Vagina (tissue), 2 donors: ENCODE measurements at places on chromosomes 13 and 19. TPM values are rescaled to one million over a fixed set of nuclear protein-coding genes. Genes with fewer than 3 reads are reported as not detected.

DNA sequence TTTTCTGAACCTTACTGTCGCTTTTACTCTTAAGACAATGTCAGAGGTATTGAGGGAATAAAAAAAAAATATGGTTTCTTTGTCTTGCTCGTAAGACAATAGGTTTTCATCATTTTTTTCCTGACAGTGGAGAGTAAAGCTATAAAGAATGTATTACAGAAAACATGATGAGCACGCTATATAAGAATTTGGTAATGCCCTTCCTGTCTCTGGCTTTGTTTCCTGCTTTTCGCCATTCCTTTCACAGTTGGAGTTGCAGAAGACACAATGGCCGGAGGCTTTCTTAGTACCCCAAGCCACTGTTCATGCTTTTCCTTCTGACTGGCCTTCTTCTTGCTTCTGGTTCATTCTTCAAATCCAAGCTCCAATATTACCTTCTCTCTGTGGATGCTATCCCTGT, 101.0 kb upstream of the DACH1 start:
- no peak for DNase-seq

The ZNF486 gene
- total RNA-seq: 4.2 TPM

DNA sequence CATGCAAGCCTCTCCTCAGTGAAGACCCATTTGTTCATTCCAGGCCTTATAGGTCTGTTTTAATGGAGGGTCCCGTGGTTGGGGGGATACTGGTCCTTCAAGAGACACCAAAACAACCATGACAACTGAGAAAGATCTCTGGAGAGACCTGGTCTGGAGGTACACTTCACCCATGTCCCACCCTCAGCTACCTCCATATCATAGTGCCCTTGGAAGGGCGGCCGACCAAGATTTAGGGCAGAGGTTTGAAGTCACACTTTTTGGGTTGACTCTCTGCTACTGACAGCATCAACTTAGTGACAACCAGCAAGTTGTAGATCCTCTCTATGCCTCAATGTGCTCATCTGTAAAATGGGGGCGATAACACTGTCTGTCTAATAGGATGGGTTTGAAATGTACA, 177.3 kb downstream of the TSHZ3 start:
- peak; percentile 61 for DNase-seq

GRCh38 chr13:25771641-25772478, 280.0 kb downstream of the SHISA2 start:
- no peak for DNase-seq

GRCh38 chr19:12773571-12773970, 1.8 kb downstream of the HOOK2 start:
- DNase-seq: no peak

The SLC17A7 gene
- 0.74 TPM for total RNA-seq

The KCNJ14 gene
- total RNA-seq: 3.7 TPM

The LIN7B gene
- 23.8 TPM for total RNA-seq

- no peak for DNase-seq
These were observed 7.6 kb downstream of the ZNF737 start for GRCh38 chr19:20558011-20558410.

DNA sequence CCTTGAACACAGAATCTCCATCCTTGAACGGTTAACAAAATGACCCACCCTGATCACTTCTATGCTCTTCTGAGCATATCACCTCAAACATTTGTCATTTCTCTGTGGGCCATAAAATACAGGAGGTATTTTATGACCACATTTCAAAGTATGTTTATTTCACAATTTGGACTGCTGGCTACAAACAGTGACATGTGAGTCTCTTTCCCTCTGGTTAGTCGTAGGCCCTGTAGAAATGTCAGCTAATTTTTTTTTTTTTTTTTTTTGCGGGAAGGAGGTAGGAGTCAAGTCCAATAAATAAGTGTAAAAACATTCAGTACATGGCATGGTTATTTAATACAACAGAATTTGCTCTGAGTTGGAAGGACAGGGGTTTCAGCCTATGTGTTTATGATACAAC, 70.7 kb downstream of the FOXO1 start:
- DNase-seq: no peak

The ANGPTL4 gene
- 92.8 TPM for total RNA-seq

DNA sequence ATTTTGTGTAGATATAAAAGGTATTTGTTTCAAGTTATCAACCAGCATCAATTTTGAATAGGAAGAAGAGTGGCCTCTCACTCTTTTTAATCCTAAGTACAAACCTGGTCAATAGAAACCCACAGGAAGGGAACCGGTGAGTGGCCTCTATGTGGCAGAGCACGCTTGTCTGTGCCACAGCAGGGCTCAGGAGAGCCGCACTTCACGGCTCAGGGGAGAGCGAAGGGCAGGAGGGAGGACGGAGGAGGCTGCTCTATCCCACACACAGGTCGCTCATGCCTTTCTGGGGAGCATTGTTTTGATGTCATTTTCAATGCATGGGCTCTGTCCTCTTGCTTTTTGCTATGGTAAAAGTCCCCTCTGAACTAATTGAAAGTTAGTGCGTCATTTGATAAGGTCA, 57.2 kb downstream of the TNFRSF19 start:
- DNase-seq: no peak

The SEMA6B gene
- total RNA-seq: 8.3 TPM

- no peak for DNase-seq
These were observed 2.1 kb upstream of the VWA8 start for GRCh38 chr13:41962994-41963393.

GRCh38 chr13:100508455-100508854, 80.1 kb downstream of the GGACT start:
- DNase-seq: no peak

GRCh38 chr19:6503407-6504201, 1.5 kb upstream of the TUBB4A start:
- no peak for DNase-seq

- no peak for DNase-seq
These were observed 356.6 kb downstream of the TDRD3 start for GRCh38 chr13:60753641-60754040.
